ENCODE measurements at places on chromosomes 12 and 14. TPM values are rescaled to one million over a fixed set of nuclear protein-coding genes. Genes with fewer than 3 reads are reported as not detected.

Gene TAS2R42
- total RNA-seq = not detected

DNA sequence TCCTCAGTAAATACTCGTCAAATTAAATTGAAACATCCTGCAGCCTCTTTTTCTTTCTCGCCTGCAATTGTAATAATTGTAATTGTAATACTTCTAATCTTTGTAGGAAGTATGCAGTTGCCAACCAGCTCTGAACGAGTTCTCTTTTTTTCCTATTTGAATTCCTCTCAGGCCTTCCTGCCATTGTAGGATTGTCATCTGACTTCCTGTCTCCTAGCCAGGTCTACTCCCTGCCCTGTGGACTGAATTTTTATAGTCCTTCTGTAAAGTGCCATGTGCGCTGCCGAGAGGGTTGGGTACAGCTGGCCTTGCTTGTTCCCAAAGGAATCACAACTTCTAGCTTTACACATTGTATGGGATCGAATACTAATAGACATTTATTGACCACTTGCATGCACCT lies 183.3 kb downstream of the SSPN start:
- no peak overlapping the region for H3K27ac ChIP-seq
- no peaks in the 10 kb centered on the region for H3K4me1 ChIP-seq
- no peak overlapping the region for H3K4me3 ChIP-seq

GRCh38 chr14:27320261-27320660 lies 722.4 kb upstream of the NOVA1 start:
- H3K27ac ChIP-seq = no peak overlapping the region
- no peak for DNase-seq
- H3K27me3 ChIP-seq = no peaks in the 10 kb centered on the region
- no peak overlapping the region for H3K4me3 ChIP-seq

DNA sequence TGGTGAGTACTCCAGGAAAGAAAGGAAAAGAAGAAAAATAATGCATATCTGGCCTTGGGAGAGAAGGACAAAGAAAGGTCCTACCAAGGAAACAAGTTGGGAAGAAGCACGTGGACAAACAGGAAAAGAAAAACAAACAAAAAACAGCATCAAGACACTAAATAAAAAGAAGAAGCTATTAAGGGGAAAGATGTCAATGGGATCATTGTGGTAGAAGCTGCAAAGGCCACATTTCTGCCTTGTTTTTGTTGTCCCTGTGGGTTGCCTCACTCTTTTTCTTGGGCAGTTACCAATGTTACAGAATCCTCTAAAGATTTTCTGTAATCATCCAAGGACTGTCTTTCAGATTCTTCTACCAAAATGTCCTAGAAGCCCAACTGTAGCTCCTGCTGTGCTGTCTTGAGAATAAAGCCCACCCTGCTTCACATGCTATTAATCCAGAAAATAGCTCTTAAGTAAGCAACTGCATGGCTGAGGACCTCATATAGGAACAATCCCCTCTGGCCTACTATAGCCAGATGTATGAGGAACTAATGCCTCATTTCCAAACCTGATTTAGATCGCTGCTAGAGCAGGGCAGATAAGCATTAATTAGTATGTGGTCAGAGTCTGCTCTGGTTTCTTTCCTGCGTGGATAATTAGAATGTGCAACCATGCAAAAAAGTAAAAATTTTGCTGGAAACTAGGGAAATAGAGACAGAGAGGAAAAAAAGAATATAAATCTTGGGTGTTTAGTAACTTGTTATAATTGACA lies 10.2 kb upstream of the CPNE8 start:
- no peaks in the 10 kb centered on the region for H3K4me1 ChIP-seq
- no peak overlapping the region for H3K4me3 ChIP-seq
- no peaks in the 10 kb centered on the region for H3K27me3 ChIP-seq
- H3K36me3 ChIP-seq = no peaks in the 10 kb centered on the region
- DNase-seq = no peak

DNA sequence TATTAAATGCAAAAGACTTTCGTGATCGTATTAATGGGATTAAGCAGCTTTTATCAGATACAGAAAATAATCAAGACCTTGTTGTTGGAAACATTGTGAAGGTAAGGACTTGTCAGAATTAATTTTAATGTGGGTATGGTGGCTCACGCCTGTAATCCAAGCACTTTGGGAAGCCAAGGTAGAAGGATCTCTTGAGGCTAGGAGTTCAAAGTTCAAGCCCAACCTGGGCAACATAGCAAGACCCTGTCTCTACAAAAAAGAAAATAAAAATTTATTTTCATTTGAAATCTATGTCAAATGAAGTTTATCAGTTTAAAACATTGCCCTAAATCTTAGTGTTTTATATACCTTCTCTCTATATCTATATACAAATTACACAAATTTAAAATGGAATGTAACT lies 17.2 kb upstream of the PRPF39 start:
- no peaks in the 10 kb centered on the region for H3K36me3 ChIP-seq
- H3K27me3 ChIP-seq = no peaks in the 10 kb centered on the region
- no peak for DNase-seq
- no peak overlapping the region for H3K27ac ChIP-seq

GRCh38 chr14:34930591-34931091 lies 52.2 kb upstream of the SRP54 start:
- no peaks in the 10 kb centered on the region for H3K36me3 ChIP-seq
- H3K27ac ChIP-seq = no peak overlapping the region
- H3K4me1 ChIP-seq = no peaks in the 10 kb centered on the region
- no peak overlapping the region for H3K4me3 ChIP-seq

DNA sequence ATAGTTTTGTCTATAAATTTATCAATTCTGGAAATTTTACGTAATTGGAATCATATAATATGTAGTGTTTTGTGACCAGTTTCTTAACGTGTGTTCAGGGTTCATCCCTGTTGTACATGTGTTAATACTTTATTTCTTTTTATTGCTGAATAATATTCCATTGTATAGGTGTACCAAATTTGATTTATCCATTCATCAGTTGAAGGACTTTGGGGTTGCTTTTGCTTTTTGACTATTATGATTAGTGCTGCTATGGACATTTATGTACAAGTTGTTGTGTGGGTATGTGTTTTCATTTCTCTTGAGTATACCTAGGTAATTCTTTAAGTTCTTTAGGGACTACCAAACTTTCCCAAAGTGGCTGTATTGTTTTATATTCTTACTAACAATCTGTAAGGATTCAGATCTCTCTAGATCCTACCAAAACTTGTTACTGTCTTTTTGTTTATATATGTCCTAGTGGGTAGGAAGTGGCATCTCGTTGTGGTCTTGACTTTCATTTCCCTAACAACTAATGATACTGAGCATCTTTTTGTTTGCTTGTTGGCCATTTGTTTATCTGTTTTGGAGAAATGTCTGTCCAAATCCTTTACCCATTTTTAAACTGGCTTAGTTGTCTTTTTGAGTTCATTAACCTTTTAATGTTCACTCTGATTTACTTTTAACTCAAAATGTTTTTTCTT lies 14.9 kb downstream of the VRK1 start:
- H3K4me3 ChIP-seq = no peak overlapping the region
- no peaks in the 10 kb centered on the region for H3K4me1 ChIP-seq

GRCh38 chr14:90294872-90295271 lies 36.9 kb downstream of the NRDE2 start:
- H3K4me3 ChIP-seq = no peak overlapping the region
- no peaks in the 10 kb centered on the region for H3K4me1 ChIP-seq
- no peaks in the 10 kb centered on the region for H3K27me3 ChIP-seq
- no peaks in the 10 kb centered on the region for H3K36me3 ChIP-seq
